ENCODE measurements at places on chromosomes 5 and 9.

DNA sequence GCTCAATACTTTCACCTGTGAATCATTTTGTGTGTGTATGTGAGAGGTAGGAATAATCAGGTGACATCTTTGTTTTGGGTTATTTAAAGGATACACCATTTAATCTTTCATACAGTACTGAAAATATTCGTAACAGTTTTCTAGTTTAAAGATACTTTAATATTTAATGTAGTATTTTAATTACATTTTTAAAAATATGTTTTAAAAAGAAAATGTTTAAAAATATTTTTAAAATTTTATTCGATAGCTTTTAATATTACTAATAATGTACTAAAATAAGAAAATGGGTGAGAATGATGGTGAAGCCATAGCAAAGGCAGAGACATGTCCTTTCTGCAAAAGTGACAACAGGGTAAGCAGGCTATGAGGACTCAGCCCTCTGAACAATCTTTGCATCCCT, 56.3 kb upstream of the MEF2C start:
- no peak for DNase-seq

GRCh38 chr9:68672215-68672614, 32.8 kb upstream of the PIP5K1B start:
- DNase-seq = no peak

GRCh38 chr5:169547508-169547907, 36.1 kb upstream of the SPDL1 start:
- DNase-seq = no peak

- DNase-seq = no peak
Measured at GRCh38 chr9:119349351-119349825, 19.8 kb downstream of the BRINP1 start.

- no peak for DNase-seq
Measured at GRCh38 chr5:38341641-38342040, 83.3 kb downstream of the EGFLAM start.

DNA sequence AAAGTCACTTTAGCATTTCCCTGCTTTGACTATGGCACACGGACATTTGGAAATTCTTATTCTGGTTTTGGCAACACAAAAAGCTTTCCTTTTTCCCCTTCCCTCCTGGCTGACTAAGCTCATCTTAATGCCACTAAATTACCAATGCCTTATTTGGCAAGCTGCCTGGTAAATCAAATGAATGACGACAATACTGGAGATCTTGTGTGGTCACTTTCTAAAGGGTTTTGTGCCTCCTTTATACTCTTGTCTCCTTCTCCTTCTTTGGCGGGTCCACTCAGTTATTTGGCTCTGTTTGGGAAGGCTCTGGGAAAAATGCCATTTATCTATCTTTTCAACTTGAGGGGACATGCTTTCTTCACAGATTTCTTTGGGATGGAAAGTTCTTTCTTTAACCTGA, 34.9 kb downstream of the SH3GL2 start:
- DNase-seq = no peak

DNA sequence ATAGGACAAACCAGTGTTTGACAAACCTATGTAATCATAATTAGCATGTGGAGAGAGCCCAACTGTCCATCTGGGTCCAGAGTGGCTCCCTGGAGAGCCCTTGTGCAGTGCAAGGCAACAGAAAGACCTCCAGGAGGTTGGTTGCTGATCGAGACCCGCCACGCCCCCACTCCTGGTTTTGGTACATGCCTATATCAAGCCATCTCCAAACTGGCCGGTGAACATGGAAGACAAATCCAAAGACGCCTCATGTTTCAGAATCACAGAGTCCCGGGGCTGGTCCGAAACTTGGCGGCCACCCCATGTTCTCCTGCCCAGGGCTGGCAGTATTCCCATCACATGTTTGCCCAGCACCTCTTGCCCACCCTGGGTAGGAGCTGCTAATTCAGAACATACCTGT, 140.2 kb downstream of the PAX5 start:
- DNase-seq = no peak
